ENCODE measurements at places on chromosomes 11 and 22. TPM values are rescaled to one million over a fixed set of nuclear protein-coding genes. Genes with fewer than 3 reads are reported as not detected.

MRPL17 gene
- total RNA-seq = 120 TPM

OOSP3 gene
- not detected for total RNA-seq

INS gene
- not detected for total RNA-seq

IRAG1 gene
- not detected for total RNA-seq

METTL15 gene
- total RNA-seq = 14.4 TPM

YAP1 gene
- total RNA-seq = 35.5 TPM

P2RY2 gene
- not detected for total RNA-seq

OR52B6 gene
- not detected for total RNA-seq

MOGAT2 gene
- total RNA-seq = not detected

CDC42EP2 gene
- total RNA-seq = 2.9 TPM

HOATZ gene
- not detected for total RNA-seq

FOLR1 gene
- total RNA-seq = not detected

ANO5 gene
- total RNA-seq = 1.3 TPM

FOLH1 gene
- 0.09 TPM for total RNA-seq

HTR3A gene
- total RNA-seq = not detected

SSTR3 gene
- not detected for total RNA-seq

EEF1G gene
- 1,694 TPM for total RNA-seq

MIF gene
- 224 TPM for total RNA-seq

HDAC10 gene
- total RNA-seq = 5.1 TPM

P2RX6 gene
- total RNA-seq = 1.6 TPM

Data from Daoy (cell line).